NCI-H1417 (cell line): ENCODE measurements at places on chromosomes 4 and X.

- DNase-seq, result no peak
These were observed 7.4 kb upstream of the CT55 start for GRCh38 chrX:135178636-135179035.

- no peak for DNase-seq
These were observed 1.6 kb downstream of the ZAR1 start for GRCh38 chr4:48491514-48492176.

DNA sequence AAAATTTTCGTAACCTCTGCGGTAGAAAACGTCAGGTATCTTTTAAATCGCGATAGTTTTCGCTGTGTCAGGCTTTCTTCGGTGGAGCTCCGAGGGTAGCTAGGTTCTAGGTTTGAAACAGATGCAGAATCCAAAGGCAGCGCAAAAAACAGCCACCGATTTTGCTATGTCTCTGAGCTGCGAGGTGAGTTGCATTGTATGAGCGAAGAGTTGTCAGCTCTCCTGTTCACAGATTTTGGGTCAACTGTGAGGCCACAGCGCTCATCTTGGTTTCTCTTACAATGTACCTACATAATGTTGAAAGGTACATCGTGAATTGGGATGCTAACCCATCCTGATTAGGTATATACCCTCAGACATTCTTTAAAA is 486 bp downstream of the CLCN3 start:
- peak; percentile 66 for DNase-seq

DNA sequence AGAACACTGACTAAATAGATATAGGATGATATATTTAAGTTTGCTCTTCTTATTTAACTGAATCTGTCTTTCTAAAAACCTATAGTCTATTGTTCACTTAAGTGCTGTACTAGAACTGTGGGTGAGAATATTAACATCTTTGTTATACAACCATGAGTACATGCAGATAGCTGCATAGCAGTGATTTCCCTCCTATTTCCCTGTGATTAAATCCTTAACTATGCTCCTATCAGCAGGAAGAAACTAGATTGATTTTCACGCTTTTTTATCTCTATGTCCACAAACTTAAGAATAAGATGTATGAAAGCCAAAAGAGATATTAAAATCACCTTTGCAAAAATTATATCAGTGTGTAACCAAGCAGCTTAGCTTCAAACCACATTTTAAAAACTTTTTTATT is 11.3 kb upstream of the UGT2A3 start:
- no peak for DNase-seq

GRCh38 chr4:11616856-11617255 is 188.2 kb upstream of the HS3ST1 start:
- no peak for DNase-seq

- no peak for DNase-seq
These were observed 652.1 kb downstream of the ANKRD50 start for GRCh38 chr4:124060261-124060918.

- DNase-seq, result no peak
These were observed 43.0 kb downstream of the EIF2S3 start for GRCh38 chrX:24097741-24098260.

DNA sequence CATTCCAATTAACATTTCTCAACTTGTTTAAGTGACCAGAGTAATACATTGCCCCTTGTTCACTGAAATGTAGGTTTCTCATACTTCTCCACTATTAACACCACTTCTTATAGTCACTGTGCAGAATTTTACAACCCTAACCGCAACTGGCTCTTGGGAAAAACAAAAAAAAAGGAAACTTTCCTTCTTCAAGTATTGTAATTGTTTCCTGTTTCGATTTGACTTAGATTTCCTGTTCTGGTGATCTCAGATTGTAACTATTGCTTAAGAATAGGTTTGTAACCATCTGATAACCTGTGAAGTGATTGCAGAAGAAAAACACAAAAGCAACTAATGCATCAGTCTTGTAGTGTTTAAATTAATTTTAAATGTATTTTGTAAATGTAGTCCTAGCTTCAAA is 594.7 kb upstream of the GALNT7 start:
- DNase-seq, result no peak

DNA sequence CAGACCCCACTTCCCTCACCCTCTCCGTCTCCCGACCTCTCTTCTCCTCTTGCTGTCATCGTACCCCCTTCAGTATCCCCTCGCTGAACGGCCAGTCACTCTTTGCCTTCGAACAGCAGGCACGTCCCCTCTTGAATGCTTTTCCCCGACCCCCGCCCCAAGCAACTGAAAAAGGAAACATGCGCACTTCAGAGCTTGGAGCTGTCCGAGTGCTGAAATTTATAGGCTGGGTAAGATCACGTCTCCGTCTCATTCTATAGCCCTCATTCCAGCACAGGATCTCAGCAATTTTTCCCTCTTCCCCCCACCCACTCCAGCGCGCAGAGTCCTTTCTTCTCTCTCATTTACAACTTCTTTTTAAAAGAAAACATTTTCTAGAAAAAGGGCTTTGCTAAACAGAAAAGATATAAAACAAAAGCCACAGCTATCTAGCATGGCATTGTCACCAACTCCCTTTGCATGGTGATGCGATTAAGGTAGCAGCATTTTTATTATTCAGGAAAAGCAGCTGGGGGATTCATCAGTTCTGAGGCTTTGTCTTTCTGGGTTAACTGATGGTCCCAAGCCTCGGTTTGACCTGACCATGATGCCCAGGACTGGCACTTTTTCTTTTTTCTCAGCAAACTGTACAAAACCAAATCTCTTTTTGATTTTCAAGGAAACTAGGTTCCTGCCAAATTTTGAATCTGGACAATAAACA is at the start of gene GLRA2:
Gene GLRA2, plus strand, starts transcription at position 247 of the 700 bp plus-strand sequence. CDS start 522 bp downstream, outside the sequence.
- DNase-seq, result no peak

DNA sequence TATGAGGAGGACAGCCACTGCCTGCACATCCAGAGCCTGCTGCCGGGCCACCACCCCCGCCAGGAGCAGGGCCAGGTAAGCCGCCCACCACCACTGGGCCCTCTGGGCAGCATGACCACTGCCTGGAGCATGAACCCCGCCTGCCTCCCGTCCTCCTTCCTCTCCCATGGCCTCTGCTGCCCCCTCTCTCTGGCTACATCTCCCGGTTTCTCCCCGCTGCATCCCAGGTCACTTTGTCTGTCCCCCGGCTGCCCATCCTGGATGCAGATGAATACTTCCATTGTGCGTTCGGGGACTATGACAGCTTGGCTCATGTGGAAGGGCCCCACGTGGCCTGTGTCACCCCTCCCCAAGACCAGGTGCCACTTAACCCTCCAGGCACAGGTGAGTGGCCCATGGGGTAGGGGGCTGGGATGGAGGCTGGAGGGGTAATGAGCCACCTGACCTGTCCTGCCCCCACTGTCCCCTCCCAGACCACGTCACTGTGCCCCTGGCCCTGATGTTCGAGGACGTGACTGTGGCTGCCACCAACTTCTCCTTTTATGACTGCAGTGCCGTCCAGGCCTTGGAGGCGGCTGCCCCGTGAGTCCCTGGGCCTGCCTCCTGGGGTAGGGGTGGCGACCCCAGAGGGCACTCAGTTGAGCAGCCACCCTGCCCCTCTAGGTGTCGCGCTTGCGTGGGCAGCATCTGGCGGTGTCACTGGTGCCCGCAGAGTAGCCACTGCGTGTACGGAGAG is 6.0 kb downstream of the PLXNB3 start:
- no peak for DNase-seq

DNA sequence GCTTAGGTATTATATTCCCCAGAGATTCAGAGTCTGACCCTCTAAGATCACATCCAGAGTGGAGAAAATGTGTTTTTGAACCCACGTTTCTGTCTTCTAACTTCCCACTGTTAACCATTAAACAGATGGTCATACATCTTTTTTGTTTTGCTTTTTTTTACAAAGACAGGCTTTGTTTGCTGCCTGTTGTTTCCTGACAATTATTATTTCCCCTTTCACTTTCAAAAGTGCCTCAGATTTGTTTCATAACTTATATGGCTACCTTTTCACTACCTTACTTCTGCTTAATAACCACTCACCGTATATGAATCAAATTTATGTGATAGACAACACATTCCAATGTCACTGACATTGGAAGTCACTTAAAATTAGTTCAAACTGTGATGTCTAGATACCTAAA is 142.2 kb downstream of the HS3ST1 start:
- no peak for DNase-seq

GRCh38 chr4:28822163-28822562 is 1898.0 kb upstream of the PCDH7 start:
- DNase-seq, result no peak

DNA sequence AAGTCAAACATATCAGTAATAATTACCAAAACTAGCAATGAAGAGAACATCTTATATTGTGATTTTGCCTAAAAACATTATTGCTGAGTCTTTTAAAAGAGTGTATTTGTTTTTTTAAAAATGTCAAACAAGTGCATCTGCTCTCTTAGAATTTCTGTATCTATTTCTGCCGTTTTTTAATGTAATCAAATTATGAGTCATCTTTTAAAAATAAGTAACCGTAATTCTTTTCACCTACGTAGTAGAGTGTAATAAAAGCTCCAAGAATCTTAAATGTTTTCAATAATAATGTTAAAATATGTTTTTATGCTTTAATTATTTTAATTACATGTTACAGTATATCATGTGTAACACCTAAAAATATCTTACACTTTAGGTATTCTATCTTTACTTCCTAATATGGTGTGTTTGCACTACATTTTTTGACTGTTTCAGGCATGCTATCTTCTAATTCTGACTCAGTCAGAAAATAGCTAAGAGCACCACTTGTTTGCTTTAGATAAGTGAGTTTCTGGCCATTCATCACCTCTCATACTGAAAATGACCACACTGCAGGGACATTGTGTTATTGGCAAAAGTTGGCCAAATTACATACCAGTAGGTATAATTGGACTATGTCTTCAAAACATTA is 368.5 kb downstream of the PCDH7 start:
- peak; percentile 55 for DNase-seq

DNA sequence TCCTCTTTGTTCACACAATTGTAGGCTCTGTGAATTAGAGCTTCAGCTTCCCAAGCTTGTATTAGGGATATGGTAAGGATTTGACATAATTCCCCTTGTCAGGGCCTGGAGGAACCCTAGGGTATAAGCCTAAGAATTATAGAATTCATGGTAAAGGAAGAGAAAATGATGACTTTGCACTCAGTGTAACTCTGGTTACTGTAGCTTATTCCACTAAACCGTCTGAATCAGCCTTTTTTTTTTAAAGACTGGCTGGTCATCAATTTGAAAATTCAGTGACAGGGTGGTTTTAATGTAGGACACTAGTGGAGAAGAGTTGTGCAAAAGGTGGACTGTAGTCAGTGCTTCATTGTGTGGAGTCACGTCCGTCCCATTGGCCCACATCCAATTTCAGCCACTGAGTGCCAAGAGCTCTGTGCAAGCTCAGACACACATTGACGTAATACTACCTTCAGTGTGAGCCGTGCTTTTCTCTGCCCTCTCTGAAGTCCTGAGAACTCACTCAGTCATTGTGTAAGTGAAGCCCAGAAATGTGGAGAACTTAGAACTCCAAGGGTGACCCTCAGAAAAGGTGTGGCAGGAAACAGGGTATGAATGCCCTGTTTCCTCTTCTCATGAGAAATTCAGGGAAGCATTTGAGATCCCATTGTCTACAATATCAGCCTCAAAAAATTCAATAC is 449.8 kb downstream of the C4orf33 start:
- no peak for DNase-seq

DNA sequence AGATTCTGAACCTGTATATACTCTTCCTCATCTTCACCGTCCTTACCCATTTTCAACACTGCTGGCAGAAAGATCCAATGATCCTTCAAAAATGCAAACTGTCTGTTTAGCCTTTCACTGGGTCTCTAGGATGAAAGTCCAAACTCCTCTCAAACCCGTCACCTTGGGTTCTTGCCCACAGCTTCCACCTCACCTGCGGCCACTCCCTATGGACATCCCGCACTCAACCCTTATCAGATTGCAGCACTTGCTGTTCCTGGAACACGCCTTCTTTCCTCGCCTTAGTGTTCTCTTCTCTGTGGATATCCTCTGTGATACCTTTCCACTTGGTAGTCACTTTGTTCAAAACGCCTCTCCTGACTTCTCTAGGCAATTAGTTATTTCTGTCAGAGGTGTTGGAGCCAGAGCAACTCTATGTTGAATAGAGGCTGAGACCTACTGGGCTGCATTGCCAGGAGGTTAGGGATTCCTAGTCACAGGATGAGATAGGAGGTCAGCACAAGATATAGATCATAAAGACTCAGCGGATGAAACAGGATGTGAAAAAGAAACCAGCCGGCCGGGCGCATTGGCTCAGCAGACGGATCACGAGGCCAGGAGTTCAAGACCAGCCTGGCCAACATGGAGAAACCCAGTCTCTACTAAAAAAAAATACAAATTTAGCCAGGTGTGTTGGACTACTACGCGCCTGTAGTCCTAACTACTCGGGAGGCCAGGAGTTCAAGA is 4.2 kb upstream of the NOCT start:
- no peak for DNase-seq

DNA sequence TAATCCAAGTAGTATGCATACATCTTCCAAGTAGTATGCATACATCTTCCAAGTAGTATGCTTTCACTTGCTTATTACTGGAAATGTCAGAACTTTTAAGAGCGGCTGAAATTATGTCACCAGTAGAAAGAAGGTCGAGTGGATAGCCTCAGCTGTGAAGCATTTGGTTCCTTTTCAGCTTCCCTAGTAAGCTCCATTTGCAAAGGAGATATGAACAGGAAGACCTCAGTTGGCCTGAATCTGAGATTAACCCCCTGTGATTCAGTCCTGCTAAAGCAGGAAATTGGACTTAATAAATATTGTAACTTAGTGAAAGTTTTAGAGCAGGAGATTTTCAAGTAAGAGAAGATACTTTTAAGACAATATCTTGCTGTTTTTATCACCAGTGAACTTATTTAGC is 48.1 kb downstream of the PCDH7 start:
- no peak for DNase-seq

DNA sequence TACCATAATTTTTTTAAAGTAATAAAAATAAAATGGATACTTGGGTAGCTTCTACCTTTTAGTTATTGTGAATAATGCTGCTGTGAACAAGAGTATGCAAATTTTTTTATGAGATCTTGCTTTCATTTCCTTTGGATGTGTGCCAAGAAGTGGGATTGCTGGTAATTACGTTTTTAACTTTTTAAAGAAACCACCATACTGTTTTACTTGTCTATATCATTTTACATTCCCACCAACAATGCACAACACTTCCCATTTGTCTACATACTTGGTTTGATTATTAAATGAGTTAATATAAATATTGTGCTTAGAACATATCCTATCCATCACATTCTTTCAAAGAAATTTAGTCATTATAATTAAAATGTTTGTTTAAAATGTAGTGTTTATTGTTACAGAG is 3.9 kb upstream of the SULT1B1 start:
- DNase-seq, result no peak

- no peak for DNase-seq
These were observed 932.7 kb downstream of the FAT4 start for GRCh38 chr4:126247409-126247808.

DNA sequence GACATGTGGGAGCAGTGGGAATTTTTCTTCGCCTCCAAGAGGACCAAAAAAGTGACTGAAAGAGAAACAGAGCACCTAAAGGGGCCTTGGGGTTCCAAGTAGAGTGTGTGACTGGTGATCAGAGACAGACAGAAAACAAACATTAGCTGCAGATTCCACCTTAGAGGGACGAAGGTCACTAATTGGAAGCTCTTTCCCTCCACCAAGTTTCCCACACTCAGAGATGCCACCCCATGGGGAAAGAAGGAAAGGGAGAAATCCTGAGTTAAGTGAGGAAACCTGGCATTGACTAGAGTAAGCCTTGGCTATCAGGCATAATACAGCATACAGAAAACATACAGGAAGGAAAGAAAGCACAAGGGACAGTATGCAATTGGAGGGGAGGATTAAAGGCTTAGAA is 90.9 kb downstream of the HNRNPD start:
- DNase-seq, result no peak
